CMK (cell line): ENCODE measurements at places on chromosomes 1 and 21.
A peak's percentile ranks its signal among the peaks of the same experiment; 100 is the strongest.

GRCh38 chr1:93446837-93447451 lies 974 bp upstream of the FNBP1L start:
- DNase-seq = peak; percentile 94

GRCh38 chr1:6099787-6100765 lies 54.4 kb downstream of the KCNAB2 start:
- no peak for DNase-seq

DNA sequence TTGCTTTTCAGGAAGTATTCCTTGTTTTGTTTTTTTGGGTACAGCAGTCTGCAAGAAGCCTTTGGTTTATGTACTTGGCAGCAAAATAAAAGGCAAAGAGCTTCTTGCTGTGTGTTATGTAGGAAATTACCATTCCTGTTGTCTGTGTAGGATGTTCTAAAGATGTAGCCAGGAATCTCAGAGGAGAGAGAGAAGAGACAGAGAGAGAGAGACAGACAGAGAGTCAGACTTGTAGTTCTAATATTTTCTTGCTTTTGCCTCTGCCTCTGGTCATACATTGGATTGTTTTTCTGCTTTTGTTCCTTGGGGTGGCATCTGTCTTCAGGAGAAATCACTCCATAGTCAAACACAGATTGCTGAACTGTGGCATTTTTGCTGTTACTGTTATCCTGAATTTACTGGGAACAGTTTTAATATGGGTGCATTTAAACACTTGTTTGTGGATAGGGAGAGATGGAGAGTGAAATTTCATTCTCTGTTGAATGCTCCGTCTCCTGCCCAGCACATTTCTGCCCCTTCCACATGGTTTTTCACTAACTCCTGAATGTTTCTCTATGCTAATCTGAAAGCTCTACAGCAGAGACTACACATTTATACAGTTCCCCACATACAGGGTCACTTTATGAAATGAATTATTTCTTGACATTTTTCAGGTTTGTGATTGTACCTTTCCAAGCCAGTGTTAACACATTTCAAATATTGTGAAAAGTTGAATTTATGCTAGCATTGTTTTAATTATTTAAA lies 49.8 kb downstream of the POU2F1 start:
- no peak for DNase-seq

DNA sequence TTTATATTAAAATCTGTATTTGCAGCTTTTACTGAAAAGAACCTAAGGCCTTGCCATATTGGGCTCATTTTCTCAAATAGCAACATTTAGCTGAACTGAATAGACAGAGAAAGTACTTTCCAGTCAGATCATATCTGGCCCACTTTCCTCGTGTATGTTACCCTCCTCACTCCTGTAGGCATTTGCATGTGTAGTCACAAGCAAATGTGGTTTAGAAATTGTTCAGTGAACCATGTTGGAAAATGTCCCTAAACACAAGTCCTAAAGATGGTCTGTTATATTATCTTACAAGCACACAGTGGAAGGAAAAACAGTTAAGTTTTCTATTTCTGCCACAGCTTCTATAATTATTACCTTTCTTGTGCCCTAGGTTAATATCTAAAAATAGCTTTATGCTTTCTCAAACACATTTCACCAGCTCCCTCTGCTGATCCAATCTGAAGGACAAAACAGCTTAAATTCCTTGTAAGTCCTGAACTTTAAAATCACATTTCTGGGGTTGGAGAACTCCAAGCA lies 606 bp upstream of the FMO4 start:
- no peak for DNase-seq

- DNase-seq = no peak
Measured at GRCh38 chr1:116314305-116314919, 58.6 kb upstream of the ATP1A1 start.

GRCh38 chr1:201400852-201401230 lies 1.7 kb upstream of the LAD1 start:
- no peak for DNase-seq

DNA sequence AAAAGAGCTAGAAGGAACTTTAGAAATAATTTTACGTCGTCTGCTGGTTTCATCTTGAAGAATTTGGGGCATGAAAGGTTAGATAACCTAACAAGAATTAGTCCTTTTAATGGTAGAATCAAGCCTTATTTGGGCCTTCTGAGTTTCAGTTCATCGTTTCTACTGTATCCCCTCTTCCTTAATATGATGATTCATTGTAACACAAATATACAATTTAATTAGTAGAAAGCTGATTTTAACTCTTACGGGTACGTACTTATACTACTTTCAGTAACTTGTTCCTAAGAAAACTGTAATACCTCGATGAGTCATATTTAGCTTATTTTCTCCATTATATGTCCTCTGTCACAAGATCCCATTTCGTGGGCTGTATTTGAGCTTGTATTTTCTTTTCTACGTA lies 264.7 kb downstream of the RYR2 start:
- DNase-seq = no peak

DNA sequence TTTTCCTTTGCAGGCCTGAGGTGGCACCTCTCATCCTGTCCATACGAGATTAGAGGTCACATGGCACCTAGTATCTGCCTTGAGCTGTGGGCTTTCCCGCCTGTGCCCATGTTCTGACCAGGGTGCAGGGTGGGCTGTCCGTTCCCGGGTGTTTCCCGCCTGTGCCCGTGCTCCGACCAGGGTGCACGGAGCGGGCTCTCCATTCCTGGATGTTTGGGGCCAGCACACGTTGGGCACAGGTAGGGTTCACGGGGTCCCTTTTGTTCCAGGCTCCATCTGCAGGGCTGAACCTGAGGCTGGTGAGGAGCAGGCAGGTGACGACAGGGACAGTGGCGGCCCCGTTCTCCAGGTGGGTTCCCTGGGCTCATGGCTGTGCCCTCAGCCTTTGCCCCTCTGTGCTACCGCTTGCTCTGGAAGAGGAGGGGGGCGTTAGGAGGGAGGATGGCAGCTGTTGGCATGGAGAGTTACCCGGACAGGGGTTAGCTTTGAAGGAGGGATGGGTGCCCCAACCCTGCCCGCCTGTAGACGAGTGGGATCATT lies 10.0 kb downstream of the RRP1 start:
- no peak for DNase-seq

DNA sequence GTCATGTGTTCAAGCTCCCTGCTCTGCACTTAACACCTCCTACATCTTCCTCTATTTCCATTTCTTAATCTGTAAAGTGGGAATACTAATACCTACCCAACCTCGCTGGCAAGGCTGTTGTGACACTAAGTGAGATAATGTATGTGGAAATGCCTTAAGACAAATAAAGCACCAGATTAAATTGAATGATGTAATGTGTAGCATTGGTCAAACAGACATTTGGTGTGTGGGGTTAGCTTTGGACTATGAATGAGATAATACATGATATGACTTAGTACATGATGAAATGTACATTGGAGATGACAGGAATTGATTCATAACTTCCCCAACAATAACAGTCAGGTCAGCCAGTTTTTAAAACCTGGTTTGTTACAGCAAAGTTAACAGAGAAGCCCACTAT lies 5.2 kb downstream of the AMPD1 start:
- DNase-seq = no peak

- no peak for DNase-seq
Measured at GRCh38 chr1:241531195-241532161, 700 bp upstream of the KMO start.

GRCh38 chr1:172742599-172743500 lies 83.9 kb downstream of the FASLG start:
- no peak for DNase-seq

DNA sequence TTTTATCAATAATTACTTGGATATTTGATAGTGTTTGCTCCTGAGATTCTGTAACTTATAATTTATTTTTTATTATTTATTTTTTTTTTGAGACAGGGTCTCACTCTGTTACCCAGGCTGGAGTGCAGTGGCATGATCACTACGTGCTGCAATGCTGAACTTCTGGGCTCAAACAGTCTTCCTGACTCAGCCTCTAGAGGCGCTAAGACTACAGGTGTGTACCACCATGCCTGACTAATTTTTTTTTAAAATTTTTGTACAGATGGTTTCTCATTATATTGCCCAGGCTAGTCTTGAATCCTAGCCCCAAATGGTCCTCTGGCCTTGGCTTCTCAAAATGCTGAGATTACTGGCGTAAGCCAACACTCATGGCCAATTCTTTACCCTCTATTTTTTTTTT lies 845.5 kb upstream of the ADGRL4 start:
- no peak for DNase-seq

DNA sequence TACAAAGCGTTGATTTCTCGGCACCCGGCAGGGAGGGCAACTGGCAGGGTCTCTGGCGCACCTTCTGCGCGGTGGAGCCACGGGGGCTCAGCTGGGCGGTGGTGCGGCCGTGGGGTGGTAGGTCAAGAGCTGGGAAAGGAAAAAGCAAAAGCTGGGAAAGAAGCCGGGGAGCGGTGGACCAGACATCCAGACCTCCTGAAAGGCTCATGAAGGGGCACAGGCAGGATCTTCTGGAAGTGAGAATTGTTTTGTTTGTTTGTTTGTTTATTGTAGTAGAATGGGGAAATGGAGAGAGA lies 7.2 kb upstream of the RNU1-1 start:
- DNase-seq = no peak

DNA sequence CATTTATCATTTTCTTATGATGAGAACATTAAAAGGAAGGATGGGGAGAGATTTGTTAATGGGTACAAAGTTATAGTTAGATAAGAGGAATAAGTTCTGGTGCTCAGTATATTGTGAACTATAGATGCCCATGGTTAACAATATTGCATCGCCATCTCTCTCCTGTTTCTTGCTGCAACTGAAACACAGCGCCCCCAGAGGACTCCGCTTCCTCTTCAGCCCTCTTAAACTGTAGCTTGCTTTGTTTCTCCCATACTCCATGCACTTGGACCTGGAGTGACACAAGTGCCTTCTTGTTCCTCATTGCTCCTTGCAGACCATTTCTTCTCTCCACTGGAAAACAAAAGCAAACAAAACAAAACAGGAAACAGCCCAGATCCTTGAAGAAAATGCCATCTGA lies 70.1 kb upstream of the NTPCR start:
- DNase-seq = peak; percentile 12

DNA sequence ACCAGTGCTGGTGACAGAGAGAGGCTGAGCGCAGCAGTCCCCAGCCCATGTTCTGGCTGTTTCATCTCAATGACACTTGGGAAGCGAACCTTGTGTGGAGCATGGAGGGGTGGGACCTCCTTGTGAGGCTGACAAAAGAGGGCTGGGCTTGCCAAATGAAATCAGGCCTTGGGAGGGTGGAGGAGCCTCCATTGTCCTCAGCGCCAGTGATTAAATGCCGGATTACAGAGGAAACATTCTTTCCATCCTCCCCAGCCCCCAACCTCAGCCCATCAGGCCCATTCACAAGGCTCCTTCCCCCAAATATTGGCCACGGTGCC lies 63.3 kb upstream of the PAXBP1 start:
- DNase-seq = no peak

GRCh38 chr21:30166705-30167104 lies at the start of gene CLDN17:
Gene CLDN17 (minus strand): TSS chr21:30166805. CDS start chr21:30166617, 188 bp downstream.
- no peak for DNase-seq

DNA sequence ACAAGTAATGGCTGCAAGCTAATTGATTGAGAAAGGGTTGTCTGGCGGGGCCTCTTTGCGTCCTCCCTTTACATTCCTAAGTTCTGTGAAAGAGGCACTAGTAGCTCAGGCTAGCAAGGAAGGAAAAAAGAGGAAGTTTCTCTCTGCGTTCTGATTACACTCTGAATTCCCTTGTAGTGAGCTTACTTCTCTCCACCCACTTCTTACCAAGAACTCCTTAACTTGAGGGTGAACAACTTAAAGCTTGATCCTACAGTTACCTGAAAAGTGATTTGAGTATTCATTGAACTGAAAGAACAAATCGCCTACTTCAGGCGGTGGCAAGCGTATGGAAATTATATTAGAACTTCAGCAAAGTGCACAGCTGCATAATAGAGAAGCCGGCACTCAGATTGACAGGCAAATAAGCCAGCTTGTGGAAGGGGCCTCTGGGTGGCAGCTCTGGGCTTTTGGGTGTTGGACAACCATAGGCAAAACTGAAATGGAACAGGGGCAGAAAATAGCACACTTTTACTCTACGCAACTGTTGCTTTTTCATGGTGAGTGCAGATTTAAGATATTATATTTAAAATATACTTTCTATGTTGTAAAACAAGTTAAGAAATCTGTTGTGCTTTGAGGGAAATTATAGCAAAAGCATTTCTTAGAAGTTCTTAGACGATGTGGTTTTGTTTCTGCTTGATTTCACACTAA lies 464.5 kb downstream of the USP25 start:
- peak; percentile 69 for DNase-seq

- no peak for DNase-seq
Measured at GRCh38 chr1:116605315-116605714, 34.5 kb upstream of the CD58 start.

DNA sequence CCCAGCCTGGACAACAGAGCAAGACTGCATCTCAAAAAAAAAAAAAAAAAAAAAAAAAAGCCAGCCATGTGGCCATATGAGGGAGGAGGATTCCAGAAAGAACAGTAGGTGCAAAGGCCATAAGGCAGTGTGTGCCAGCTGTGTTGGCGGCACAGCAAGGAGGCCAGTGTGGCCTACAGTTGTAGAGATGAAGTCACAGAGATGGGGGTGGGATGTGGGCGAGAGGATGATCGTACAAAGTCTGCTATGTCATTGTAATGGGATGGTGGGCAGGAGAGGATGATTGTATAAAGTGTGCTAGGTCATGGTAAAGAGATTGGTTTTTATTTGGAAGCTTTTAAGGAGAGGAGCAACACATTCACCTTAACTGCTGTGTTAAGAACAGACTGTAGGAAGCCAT lies 9.8 kb upstream of the CR1 start:
- no peak for DNase-seq

- DNase-seq = no peak
Measured at GRCh38 chr21:37967036-37967435, 50.8 kb upstream of the KCNJ6 start.

DNA sequence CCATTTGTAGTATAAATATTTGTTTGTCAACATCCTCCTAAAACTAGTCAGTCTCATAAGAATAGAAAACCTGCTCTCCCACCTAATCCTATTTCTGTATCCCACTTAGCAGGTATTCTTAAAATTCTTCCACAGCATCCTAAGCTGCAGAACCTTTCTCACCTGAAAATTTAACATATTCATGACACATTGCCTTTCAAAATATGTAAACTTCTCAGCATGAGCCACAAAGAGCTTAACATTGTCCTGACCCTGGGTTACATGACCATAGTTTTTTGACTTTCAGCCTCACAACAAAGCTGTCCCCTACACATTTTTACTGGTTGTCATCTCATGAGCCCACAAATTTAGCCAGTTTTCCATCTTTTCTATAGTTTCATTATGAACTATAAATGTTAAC lies 712.1 kb downstream of the LTN1 start:
- no peak for DNase-seq
